Natural killer cell (primary cell): ENCODE measurements at places on chromosomes 5 and 9. TPM values are rescaled to one million over a fixed set of nuclear protein-coding genes. Genes with fewer than 3 reads are reported as not detected.
A peak's percentile ranks its signal among the peaks of the same experiment; 100 is the strongest.

- no peak overlapping the region for H3K4me3 ChIP-seq
- H3K36me3 ChIP-seq: no peaks in the 10 kb centered on the region
- H3K27ac ChIP-seq: no peak overlapping the region
- no peaks in the 10 kb centered on the region for H3K27me3 ChIP-seq
Measured at GRCh38 chr9:89955144-89955543, 350.3 kb downstream of the GADD45G start.

- peaks cover 79% of the 10 kb centered on the region for H3K27me3 ChIP-seq
- no peaks in the 10 kb centered on the region for H3K36me3 ChIP-seq
- no peak overlapping the region for H3K27ac ChIP-seq
- peaks cover 57% of the 10 kb centered on the region for H3K4me1 ChIP-seq
Measured at GRCh38 chr9:37028420-37029031, 5.5 kb downstream of the PAX5 start.

DNA sequence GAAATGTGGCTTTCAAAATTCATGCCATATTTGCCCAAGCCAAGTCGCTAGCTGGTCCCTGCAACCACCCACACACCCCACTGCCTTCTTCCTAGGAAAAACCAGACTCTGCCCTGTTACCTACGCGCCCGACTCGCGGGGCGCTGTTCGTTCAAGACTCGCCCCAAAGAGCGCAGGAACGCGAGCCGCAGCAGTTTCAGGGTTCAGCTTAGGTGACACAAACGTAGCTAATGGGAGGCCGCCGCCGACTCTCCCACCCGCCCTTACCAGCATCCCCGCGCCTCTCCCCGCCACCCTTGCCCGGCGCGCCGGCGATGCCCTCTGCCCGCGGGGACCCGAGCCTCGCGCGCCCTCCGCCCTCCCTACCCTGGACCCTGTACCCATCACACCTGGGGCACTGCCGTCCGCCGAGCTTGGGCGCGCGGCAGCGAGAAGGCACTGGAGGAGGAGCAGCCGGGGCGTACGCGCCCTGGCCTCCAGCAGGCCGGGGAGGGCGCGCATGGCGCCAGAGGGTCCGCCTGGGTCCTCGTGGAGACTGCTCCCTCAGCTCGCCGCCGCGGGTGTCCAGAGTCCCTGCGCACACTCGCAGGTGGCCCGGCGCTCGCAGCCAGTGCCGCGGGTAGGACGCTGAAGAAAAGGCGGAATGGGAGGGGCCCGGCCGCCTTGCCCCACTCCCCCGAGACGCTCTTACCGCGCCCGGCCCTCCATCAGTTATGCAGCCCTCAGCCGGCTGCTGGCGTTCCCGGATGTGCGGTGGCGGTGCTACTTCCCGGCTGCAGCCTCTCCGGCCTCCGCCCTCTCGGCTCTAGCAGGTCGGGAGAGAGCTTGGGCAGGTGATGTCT lies at the start of gene EMB:
Gene EMB (minus strand): TSS at position 638 of the 842 bp plus-strand sequence. CDS start 137 bp downstream, at position 501.
- H3K4me1 ChIP-seq: peaks cover 28% of the 10 kb centered on the region
- no peaks in the 10 kb centered on the region for H3K27me3 ChIP-seq
- peak within 1 kb of the TSS; percentile 68 for H3K4me3 ChIP-seq
- peak; percentile 70 for DNase-seq
- H3K27ac ChIP-seq: peak within 1 kb of the TSS; percentile 88
- H3K36me3 ChIP-seq: no peaks in the 10 kb centered on the region

GRCh38 chr5:111261610-111262009 lies 37.4 kb downstream of the CAMK4 start:
- no peaks in the 10 kb centered on the region for H3K36me3 ChIP-seq
- DNase-seq: no peak
- no peaks in the 10 kb centered on the region for H3K4me1 ChIP-seq
- H3K27ac ChIP-seq: no peak overlapping the region
- H3K27me3 ChIP-seq: no peaks in the 10 kb centered on the region
- no peak overlapping the region for H3K4me3 ChIP-seq

- no peak overlapping the region for H3K27ac ChIP-seq
- no peaks in the 10 kb centered on the region for H3K27me3 ChIP-seq
- H3K4me1 ChIP-seq: no peaks in the 10 kb centered on the region
- H3K36me3 ChIP-seq: peaks cover 32% of the 10 kb centered on the region
- no peak overlapping the region for H3K4me3 ChIP-seq
Measured at GRCh38 chr9:21326526-21327139, 8.6 kb downstream of the KLHL9 start.

DNA sequence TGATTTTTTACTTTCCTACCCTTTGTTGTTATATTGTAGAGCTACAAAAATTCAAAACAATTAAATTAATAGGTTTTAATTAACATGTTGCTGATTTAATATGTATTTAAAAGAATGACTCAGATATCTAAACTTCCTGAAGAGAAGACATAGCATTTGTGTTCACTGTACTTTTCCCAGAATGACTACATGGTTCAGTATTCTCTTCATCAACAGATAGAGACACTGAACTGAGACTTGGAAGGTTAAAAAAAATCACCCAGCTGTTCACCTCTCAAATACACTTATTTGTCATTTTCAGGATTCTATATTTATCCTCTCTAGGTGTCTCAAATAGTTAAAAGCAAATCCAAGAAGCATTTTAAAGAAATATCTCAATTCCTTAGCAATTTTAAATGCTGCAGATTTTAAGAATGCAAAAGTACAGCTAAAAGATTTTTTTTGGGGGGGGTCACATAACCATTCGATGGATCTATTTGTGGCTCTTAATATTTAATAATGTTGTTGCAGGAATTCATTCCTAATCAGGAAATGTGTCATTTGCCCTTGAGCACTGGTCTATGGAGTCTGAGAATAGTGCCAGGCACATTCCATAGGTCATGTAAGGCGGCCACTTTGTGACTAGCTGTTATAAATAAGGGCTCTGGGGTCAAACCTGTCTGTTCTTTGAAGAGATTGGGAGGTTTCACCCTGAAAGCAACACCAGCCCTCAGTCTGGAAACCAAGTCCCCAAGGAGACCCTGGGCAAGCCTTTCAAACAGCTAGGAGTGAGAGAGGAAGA lies 463.1 kb downstream of the NR2F1-AS1 start:
- no peaks in the 10 kb centered on the region for H3K27me3 ChIP-seq
- DNase-seq: no peak
- H3K4me3 ChIP-seq: no peak overlapping the region
- H3K27ac ChIP-seq: no peak overlapping the region
- no peaks in the 10 kb centered on the region for H3K4me1 ChIP-seq

GRCh38 chr5:5025774-5026408 lies 114.2 kb upstream of the ADAMTS16 start:
- H3K27me3 ChIP-seq: no peaks in the 10 kb centered on the region
- no peaks in the 10 kb centered on the region for H3K36me3 ChIP-seq
- DNase-seq: no peak
- no peak overlapping the region for H3K4me3 ChIP-seq

GRCh38 chr9:95833546-95834178 lies 41.8 kb upstream of the ERCC6L2 start:
- no peak overlapping the region for H3K4me3 ChIP-seq
- no peak overlapping the region for H3K27ac ChIP-seq
- peaks cover 3% of the 10 kb centered on the region for H3K4me1 ChIP-seq
- DNase-seq: no peak

- H3K27ac ChIP-seq: no peak overlapping the region
- DNase-seq: no peak
- no peaks in the 10 kb centered on the region for H3K36me3 ChIP-seq
- H3K4me3 ChIP-seq: no peak overlapping the region
- no peaks in the 10 kb centered on the region for H3K27me3 ChIP-seq
- H3K4me1 ChIP-seq: no peaks in the 10 kb centered on the region
Measured at GRCh38 chr9:132187121-132187620, 25.3 kb downstream of the NTNG2 start.

DNA sequence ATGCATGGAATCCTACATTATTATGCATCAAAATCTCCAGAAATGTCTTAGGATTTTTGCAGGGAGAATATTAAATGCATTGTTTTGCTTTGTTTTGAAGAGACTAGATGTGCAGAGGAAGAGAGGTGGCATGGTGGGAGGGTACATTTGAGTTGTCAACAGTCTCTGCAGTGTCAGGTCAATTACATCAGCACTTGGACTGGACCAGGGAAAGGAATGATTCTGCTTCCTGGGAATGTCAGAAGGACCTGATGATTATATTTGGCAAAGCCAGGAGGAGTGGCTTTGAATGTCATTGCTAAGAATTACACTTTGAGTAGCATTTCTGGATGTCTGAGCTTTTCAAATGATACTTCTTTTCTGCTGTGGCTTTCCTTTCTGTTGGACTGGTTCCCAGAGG lies 17.5 kb upstream of the TMEFF1 start:
- H3K36me3 ChIP-seq: peaks cover 2% of the 10 kb centered on the region
- H3K27me3 ChIP-seq: no peaks in the 10 kb centered on the region
- no peak for DNase-seq
- no peaks in the 10 kb centered on the region for H3K4me1 ChIP-seq
- H3K4me3 ChIP-seq: no peak overlapping the region
- no peak overlapping the region for H3K27ac ChIP-seq

GRCh38 chr5:168422431-168422830 lies 63.8 kb upstream of the RARS1 start:
- no peaks in the 10 kb centered on the region for H3K36me3 ChIP-seq
- DNase-seq: no peak
- no peak overlapping the region for H3K4me3 ChIP-seq

- no peak for DNase-seq
- H3K27ac ChIP-seq: no peak overlapping the region
- no peaks in the 10 kb centered on the region for H3K36me3 ChIP-seq
Measured at GRCh38 chr5:56159521-56159947, 73.6 kb downstream of the ANKRD55 start.

GRCh38 chr5:37847978-37848425 lies 8.2 kb upstream of the GDNF start:
- H3K4me1 ChIP-seq: no peaks in the 10 kb centered on the region
- H3K4me3 ChIP-seq: no peak overlapping the region
- H3K27me3 ChIP-seq: peaks cover 5% of the 10 kb centered on the region
- no peaks in the 10 kb centered on the region for H3K36me3 ChIP-seq
- no peak for DNase-seq
- no peak overlapping the region for H3K27ac ChIP-seq

DNA sequence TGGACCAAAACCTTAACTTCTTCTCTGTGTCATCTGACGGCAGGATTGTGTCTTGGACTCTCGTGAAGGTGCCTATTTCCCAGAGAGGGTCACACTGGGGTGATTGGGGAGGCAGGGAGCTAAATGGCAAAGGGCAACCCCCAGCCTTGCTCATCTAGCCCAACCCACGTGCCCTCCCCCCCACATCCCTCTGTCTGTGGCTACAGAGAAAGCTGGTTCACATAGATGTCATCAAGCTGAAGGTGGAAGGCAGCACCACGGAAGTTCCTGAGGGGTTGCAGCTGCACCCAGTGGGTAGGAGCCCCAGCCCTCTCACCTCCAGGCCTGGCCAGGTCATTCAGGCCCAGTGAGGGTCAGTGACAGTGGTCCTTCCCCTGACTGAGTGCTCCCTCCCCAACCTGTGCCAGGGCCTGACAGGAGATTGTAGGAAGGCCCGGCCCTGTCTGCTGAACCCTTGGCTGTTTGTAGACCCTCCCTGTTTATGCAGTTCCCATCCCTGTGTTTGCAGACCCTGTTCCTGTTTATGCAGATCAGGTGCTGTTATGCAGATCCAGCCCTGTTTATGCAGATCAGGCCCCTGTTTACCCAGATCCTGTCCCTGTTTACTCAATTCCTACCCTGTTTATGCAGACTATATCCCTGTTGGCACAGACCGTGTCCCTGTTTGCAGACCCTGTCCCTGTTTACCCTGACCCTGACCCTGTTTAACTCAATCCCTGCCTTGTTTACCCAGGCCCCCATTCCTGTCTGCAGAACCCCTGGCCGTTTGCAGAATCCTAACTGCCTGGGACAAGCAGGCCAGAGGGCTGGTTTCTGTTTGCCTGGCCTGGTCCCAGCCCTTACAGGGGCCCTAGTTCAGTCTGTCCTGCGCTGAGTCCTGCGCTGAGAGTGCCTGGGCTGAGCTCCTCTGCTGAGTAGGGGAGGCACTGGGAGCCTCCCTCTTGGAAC lies 10.4 kb downstream of the ENHO start:
- H3K27ac ChIP-seq: no peak overlapping the region
- no peaks in the 10 kb centered on the region for H3K4me1 ChIP-seq
- H3K27me3 ChIP-seq: no peaks in the 10 kb centered on the region
- DNase-seq: no peak
- H3K4me3 ChIP-seq: no peak overlapping the region
- no peaks in the 10 kb centered on the region for H3K36me3 ChIP-seq

DNA sequence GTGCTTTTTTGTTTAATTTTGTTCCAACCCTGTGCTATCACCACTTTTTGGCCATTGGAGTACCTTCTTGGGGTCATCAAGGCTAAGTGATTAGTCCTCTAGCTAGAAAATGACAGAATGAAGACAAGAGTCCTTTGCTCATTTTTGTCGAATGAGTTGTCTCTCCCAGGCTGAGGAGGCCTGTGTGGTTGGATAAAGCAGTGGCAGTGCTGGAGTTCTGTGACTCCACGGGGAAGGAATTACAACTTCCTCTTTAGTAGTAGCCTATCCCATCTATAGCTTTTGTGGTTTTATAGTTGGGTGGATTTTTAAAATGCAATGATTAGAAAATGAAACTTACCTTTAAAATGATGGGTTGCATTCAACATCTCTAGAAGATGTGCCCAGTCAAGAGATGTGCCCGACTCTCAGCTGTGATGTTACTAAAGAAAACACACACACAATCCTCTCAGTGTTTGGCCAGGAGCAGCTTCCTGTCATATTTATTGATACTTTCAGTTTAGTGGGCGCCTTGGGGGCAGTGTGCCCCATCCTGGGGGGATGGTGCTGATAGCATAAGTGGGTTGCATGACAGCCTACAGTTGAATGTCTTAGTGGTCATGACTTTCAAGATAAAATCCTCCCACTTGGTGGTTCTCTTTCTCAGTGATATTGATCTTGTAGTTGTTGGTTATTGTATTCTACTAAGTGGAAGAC lies 11.9 kb downstream of the OTULINL start:
- H3K36me3 ChIP-seq: no peaks in the 10 kb centered on the region
- H3K27ac ChIP-seq: peak overlapping the region; percentile 81
- H3K4me1 ChIP-seq: peaks cover 90% of the 10 kb centered on the region
- peak; percentile 54 for DNase-seq

DNA sequence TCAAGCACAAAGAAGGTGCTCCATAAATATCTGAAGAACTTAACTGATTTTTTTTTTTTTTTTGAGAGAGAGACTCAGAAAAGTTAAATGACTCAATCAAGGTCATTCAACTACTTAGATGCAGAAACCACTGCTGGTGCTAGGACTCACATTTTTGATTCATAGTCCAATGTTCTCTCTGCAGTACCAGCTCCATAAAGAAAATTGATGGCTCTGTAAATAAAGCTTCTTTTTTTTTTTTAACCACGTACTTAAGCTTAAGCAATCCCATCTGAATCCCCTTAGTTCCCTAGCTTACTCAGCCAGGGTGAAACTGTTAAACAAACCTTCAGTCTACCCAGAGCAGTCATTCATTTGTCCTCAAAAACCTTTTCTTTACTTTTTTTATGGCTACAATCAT lies 657.0 kb upstream of the WWC1 start:
- no peaks in the 10 kb centered on the region for H3K4me1 ChIP-seq
- no peaks in the 10 kb centered on the region for H3K27me3 ChIP-seq
- DNase-seq: no peak
- H3K4me3 ChIP-seq: no peak overlapping the region
- no peak overlapping the region for H3K27ac ChIP-seq
- no peaks in the 10 kb centered on the region for H3K36me3 ChIP-seq

SLC45A2 gene
- total RNA-seq: not detected

HTR1A gene
- total RNA-seq: not detected

FBXO4 gene
- 13.2 TPM for total RNA-seq

RAB3C gene
- 0.05 TPM for total RNA-seq

GCNT4 gene
- 0.25 TPM for total RNA-seq

TEX48 gene
- total RNA-seq: not detected

DCANP1 gene
- total RNA-seq: 0.07 TPM
